Lower lobe of right lung (tissue), 2 donors: ENCODE measurements at places on chromosomes 5 and 9. TPM values are rescaled to one million over a fixed set of nuclear protein-coding genes. Genes with fewer than 3 reads are reported as not detected.

GRCh38 chr9:134751622-134752021 is 110.0 kb downstream of the COL5A1 start:
- H3K36me3 ChIP-seq: peaks cover 25% of the 10 kb centered on the region
- no peaks in the 10 kb centered on the region for H3K4me1 ChIP-seq
- DNase-seq: no peak
- H3K4me3 ChIP-seq: no peak overlapping the region

Gene PTGES
- total RNA-seq: 3.9 TPM

DNA sequence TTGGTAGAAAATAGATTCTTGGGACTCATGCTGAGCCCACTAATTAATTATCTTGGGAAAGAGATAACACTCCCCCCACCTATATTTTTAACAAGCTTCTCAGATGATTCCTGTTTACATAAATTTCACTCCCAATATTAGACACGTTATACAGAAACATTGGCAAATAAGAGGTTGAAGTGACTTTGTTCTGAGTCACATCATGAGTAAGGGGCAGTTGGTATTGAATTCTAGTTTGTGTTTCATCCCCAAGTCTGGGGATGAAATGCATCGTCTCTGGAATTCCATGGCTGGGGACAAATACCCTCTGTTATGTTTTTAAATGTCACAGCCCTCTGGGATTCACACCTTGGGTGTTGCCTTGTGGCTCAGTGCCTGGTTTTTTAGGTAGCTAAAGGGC is 41.0 kb downstream of the BASP1 start:
- H3K4me3 ChIP-seq: no peak overlapping the region
- H3K27me3 ChIP-seq: no peaks in the 10 kb centered on the region
- no peak for DNase-seq
- no peaks in the 10 kb centered on the region for H3K36me3 ChIP-seq

GRCh38 chr9:79667817-79668436 is 96.2 kb downstream of the TLE4 start:
- H3K4me1 ChIP-seq: peaks cover 10% of the 10 kb centered on the region
- no peaks in the 10 kb centered on the region for H3K36me3 ChIP-seq
- H3K4me3 ChIP-seq: no peak overlapping the region
- no peak overlapping the region for H3K27ac ChIP-seq
- DNase-seq: no peak

Gene LEAP2
- 1.7 TPM for total RNA-seq

Gene PCDHGA10
- 5.4 TPM for total RNA-seq

- H3K4me3 ChIP-seq: no peak overlapping the region
- H3K27ac ChIP-seq: no peak overlapping the region
- peaks cover 5% of the 10 kb centered on the region for H3K27me3 ChIP-seq
These were observed 236.3 kb downstream of the NSG2 start for GRCh38 chr5:174281855-174282254.
